ENCODE measurements at places on chromosomes 6 and 20. TPM values are rescaled to one million over a fixed set of nuclear protein-coding genes. Genes with fewer than 3 reads are reported as not detected.

Gene RWDD1
- 29.8 TPM for polyA plus RNA-seq

Gene ANKRD66
- polyA plus RNA-seq, result not detected

Gene THEMIS
- polyA plus RNA-seq, result not detected

Gene UNC93A
- not detected for polyA plus RNA-seq

Gene LRRC73
- polyA plus RNA-seq, result 0.75 TPM

Gene HLA-DRA
- polyA plus RNA-seq, result 0.03 TPM

Gene MOG
- not detected for polyA plus RNA-seq

Gene PAK5
- polyA plus RNA-seq, result 0.06 TPM

Gene GGTLC1
- polyA plus RNA-seq, result not detected

Gene ESR1
- polyA plus RNA-seq, result 0.44 TPM

Gene TRIM31
- polyA plus RNA-seq, result 0.07 TPM

Gene OPN5
- not detected for polyA plus RNA-seq

Gene FAM83C
- not detected for polyA plus RNA-seq

Gene SAMD10
- 0.83 TPM for polyA plus RNA-seq

Gene ASF1A
- 7.9 TPM for polyA plus RNA-seq

Gene CFB
- 2.0 TPM for polyA plus RNA-seq

Gene COL9A1
- polyA plus RNA-seq, result not detected

Gene DEFB121
- not detected for polyA plus RNA-seq

Gene NKAPL
- 0.34 TPM for polyA plus RNA-seq

Gene CRISP3
- polyA plus RNA-seq, result not detected

Gene VSX1
- not detected for polyA plus RNA-seq

Gene RAB44
- 0.02 TPM for polyA plus RNA-seq

Gene PHF10
- 13.5 TPM for polyA plus RNA-seq

Gene STMND1
- not detected for polyA plus RNA-seq

Gene SOX4
- 6.2 TPM for polyA plus RNA-seq

Gene THBS2
- polyA plus RNA-seq, result 0.46 TPM

Gene TP53TG5
- not detected for polyA plus RNA-seq

Gene RTN4IP1
- 8.3 TPM for polyA plus RNA-seq

Gene RING1
- 17.0 TPM for polyA plus RNA-seq

Gene CEP85L
- polyA plus RNA-seq, result 2.3 TPM

Gene RNF8
- polyA plus RNA-seq, result 19.2 TPM

Gene KHDC1
- polyA plus RNA-seq, result 3.6 TPM

Gene TXLNB
- polyA plus RNA-seq, result not detected

Gene PAQR8
- polyA plus RNA-seq, result 1.4 TPM

Gene MATN4
- polyA plus RNA-seq, result 0.06 TPM

Gene ADGRF1
- 51.5 TPM for polyA plus RNA-seq

Gene TRIM40
- not detected for polyA plus RNA-seq

Gene COL10A1
- not detected for polyA plus RNA-seq

Gene BANF2
- not detected for polyA plus RNA-seq

Gene NANP
- polyA plus RNA-seq, result 4.2 TPM

Gene RAET1L
- polyA plus RNA-seq, result 3.3 TPM

Gene MCHR2
- polyA plus RNA-seq, result not detected
